ENCODE measurements at places on chromosomes 3 and 15. TPM values are rescaled to one million over a fixed set of nuclear protein-coding genes. Genes with fewer than 3 reads are reported as not detected.

Gene PLAAT1
- 5.7 TPM for total RNA-seq

- no peak for DNase-seq
Observed at GRCh38 chr15:79743032-79743431, 153.8 kb downstream of the MTHFS start.

DNA sequence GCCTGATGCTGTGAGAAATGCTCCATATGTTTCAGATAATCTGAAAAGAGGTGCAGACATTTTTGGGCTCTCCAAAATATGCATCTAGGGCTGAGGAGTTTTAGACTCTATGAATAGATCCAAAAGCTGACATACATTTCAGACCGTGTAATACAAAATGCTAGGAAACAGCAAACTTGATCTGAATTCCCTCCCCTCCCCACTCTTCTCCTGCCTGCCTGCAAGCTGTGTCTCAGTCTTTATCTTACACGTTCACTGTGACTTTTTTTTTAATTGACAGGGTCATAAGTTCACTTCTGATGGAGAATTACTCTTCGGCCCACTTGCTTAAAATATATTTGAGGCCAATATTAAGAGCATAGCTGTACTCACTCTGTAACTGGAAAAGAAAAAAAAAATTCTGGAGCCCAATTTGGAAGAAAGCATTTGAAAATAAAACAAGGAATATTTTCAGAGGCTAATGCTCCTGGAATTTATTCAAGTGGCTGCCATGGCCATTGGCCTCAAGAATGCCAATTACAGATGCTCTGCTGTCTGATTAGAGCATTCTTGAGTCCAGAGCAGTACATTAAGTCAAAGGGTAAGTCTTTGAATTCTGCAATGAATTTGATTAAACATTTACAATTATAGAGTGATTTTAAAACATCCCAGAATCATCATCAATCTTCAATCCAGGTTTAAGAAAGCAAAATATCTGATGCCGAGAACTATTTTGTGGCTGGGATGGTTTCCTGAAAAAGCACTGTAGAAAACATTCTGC is 146.2 kb upstream of the SEMA6D start:
- DNase-seq, result no peak

- no peak for DNase-seq
Observed at GRCh38 chr15:73955326-73955725, 29.1 kb downstream of the LOXL1 start.
